CD4-positive, alpha-beta memory T cell (primary cell): ENCODE measurements at places on chromosomes 13 and 19.
A peak's percentile ranks its signal among the peaks of the same experiment; 100 is the strongest.

DNA sequence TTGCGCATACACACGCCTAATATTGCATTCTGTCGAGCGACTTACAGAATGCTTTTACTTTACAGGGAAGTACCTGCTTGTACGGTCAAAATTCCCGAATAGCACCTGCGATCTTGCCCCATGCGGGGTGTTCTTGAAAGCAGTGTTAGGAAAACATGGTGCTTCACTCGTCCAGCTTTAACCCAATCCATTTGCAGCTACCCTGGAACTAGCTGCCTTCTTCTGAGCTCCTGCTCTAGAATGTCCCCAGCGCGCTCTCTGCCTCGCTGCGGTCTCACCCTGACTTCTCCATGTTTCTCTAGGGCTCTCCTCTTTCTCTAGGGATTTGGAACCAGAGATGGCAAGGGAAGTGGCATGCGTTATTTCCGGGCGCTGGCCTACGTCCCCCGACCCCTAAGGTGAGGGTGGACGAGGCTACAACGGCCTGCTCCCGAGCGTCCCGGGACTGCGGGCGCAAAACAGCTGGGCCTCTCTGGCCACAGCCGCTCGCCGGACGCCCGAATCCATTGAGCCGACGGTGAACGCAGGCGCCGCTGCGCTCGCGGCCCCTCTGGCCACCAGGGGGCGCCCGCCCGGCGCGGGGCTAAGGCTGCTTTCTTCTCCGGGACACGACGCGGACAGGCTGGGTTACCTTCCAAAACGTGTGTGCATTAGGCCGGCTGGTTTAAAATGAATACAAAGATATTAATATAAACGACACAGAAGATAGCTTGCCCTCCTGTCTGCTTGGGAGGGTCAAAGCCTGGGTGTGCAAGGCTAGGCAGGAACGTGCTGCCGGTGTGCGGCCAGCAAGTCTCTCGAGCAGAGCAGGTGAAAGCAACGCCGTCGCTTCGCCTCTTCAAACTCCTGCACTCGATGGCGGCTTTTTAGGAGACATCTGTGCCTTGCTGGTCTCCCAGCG, 1.8 kb upstream of the SPRY2 start:
- peak overlapping the region; percentile 6 for H3K4me3 ChIP-seq
- peaks cover 21% of the 10 kb centered on the region for H3K27me3 ChIP-seq
- peaks cover 38% of the 10 kb centered on the region for H3K4me1 ChIP-seq
- peak; percentile 52 for DNase-seq
- H3K27ac ChIP-seq, result no peak overlapping the region

- DNase-seq, result no peak
- no peaks in the 10 kb centered on the region for H3K36me3 ChIP-seq
- no peak overlapping the region for H3K4me3 ChIP-seq
- no peaks in the 10 kb centered on the region for H3K27me3 ChIP-seq
Measured at GRCh38 chr19:50580970-50581634, 12.9 kb upstream of the LRRC4B start.

- H3K36me3 ChIP-seq, result no peaks in the 10 kb centered on the region
- H3K27me3 ChIP-seq, result peaks cover 4% of the 10 kb centered on the region
- H3K4me1 ChIP-seq, result no peaks in the 10 kb centered on the region
Measured at GRCh38 chr13:94765814-94766213, 53.5 kb upstream of the SOX21 start.

GRCh38 chr19:1782521-1782920, 29.2 kb downstream of the ONECUT3 start:
- no peak overlapping the region for H3K27ac ChIP-seq
- H3K27me3 ChIP-seq, result peaks cover 16% of the 10 kb centered on the region
- no peaks in the 10 kb centered on the region for H3K36me3 ChIP-seq
- no peak overlapping the region for H3K4me3 ChIP-seq
- no peak for DNase-seq
- H3K4me1 ChIP-seq, result no peaks in the 10 kb centered on the region

DNA sequence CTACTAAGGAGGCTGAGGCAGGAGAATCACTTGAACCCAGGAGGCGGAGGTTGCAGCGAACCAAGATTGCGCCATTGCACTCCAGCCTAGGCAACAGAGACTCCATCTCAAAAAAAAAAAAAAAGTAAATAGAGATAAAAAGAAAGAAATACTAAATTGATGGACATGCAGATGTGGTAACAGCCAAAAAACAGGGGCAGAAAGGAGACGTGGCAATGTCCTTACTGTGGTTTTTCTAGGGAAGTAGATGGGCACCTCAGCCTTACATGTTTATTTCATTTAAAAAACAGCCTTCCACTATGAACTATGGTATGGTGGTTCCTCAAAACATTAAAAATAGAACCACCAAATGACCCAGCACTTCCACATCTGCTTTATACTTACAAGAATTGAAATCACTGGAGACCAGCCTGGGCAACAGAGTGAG, 6.5 kb upstream of the EIF3G start:
- no peaks in the 10 kb centered on the region for H3K4me1 ChIP-seq
- peaks cover under 1% of the 10 kb centered on the region for H3K36me3 ChIP-seq
- no peaks in the 10 kb centered on the region for H3K27me3 ChIP-seq
- no peak overlapping the region for H3K4me3 ChIP-seq
- no peak overlapping the region for H3K27ac ChIP-seq
- no peak for DNase-seq

DNA sequence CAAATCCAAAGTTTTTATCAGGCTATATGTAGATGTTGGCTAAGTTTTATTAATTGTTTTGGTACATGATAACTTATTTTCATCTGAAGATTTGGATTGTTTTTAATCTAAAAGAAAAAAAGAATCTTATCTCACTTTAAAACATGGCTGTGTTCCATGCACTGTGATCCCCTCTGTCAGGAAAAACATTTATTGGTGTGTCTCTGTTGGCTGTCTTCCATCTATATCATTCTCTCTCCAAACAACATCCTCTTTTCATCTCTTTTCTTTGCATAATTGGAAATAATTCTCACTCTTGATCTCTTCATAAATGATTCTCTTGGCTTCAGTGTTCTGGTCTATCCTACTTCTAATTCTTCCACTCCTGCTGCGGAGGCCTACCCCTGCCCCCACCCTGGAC, 4.2 kb downstream of the NALCN start:
- no peaks in the 10 kb centered on the region for H3K36me3 ChIP-seq
- no peak overlapping the region for H3K4me3 ChIP-seq
- H3K27me3 ChIP-seq, result peaks cover 5% of the 10 kb centered on the region
- no peak overlapping the region for H3K27ac ChIP-seq
- no peak for DNase-seq

GRCh38 chr13:77994166-77994565, 75.5 kb upstream of the EDNRB start:
- DNase-seq, result no peak
- H3K27me3 ChIP-seq, result no peaks in the 10 kb centered on the region

- no peak overlapping the region for H3K27ac ChIP-seq
- DNase-seq, result no peak
- H3K27me3 ChIP-seq, result no peaks in the 10 kb centered on the region
Measured at GRCh38 chr13:63206461-63206860, 1790.8 kb upstream of the PCDH20 start.

DNA sequence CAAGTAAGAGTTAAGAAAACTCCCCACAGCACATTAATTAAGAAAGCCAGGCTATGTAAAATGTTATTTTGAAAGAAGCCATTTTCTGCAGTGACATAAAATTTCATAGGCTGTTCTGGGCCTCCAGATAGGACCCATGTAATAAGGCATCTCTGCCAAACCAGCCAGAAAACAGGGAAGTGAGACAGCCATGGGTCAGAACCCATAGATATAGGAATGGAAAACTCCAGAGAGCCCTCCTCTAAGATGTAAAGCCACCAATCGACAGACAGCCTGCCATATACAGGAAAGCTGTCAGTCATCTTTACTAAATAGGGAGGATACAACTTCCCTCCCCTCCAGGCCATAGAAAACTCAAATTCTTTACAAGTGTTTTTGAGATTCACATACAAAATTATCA, 493.3 kb downstream of the COG6 start:
- H3K4me3 ChIP-seq, result no peak overlapping the region
- H3K4me1 ChIP-seq, result peaks cover 44% of the 10 kb centered on the region
- H3K27ac ChIP-seq, result no peak overlapping the region

GRCh38 chr19:50486823-50487515, 10.3 kb upstream of the GARIN5A start:
- DNase-seq, result peak; percentile 26
- H3K27ac ChIP-seq, result no peak overlapping the region
- no peak overlapping the region for H3K4me3 ChIP-seq
- no peaks in the 10 kb centered on the region for H3K27me3 ChIP-seq

- no peak for DNase-seq
- no peak overlapping the region for H3K27ac ChIP-seq
- H3K36me3 ChIP-seq, result no peaks in the 10 kb centered on the region
- no peaks in the 10 kb centered on the region for H3K27me3 ChIP-seq
Measured at GRCh38 chr13:29943273-29943672, 92.9 kb upstream of the UBL3 start.

DNA sequence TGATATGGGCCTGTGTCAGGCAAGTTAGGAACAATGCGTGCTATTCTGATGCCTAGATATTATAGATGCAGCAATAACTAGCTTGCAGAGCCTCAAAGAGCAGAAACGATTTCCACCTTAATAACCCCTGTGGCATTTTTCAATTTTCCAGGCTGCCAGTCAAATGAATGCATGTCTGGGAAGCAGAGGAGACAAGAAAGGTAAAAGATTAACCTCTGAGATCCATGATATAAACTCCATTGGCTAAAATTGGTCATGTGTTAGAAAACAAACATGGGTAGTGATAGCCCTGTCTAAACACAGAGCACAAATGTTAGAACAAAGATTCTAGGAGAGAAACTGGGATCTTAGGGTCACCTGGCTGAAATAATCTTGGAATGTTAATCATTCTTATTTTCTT, 811.1 kb downstream of the DIAPH3 start:
- DNase-seq, result no peak
- H3K36me3 ChIP-seq, result no peaks in the 10 kb centered on the region
- H3K4me3 ChIP-seq, result no peak overlapping the region
- no peaks in the 10 kb centered on the region for H3K4me1 ChIP-seq
- H3K27ac ChIP-seq, result no peak overlapping the region

GRCh38 chr19:34366738-34367623, 2.0 kb downstream of the GPI start:
- no peaks in the 10 kb centered on the region for H3K27me3 ChIP-seq
- H3K4me3 ChIP-seq, result peak overlapping the region; percentile 76
- H3K36me3 ChIP-seq, result peaks cover 28% of the 10 kb centered on the region
- DNase-seq, result no peak
- H3K27ac ChIP-seq, result peak overlapping the region; percentile 62

DNA sequence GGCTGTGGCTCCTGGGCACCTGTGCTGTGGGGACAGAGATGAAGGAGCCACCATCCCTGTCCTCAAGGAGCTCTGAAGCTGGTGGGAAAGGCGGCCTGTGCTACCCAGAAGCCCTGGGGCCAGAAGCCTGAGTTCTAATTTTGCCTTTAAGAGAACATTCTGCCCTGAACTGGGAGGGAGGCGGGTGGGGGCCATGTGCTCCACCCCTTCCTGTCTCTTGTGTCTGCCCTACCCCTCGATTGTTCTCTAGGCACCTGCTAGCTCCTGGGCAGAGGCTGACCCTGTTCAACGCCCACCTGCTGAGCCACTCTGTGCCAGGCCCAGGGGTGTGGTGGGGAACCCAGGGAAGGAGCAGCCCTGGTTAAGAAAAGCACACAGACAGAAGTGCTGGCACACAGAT, 5.9 kb downstream of the TRAPPC6A start:
- H3K36me3 ChIP-seq, result no peaks in the 10 kb centered on the region
- no peaks in the 10 kb centered on the region for H3K27me3 ChIP-seq
- no peak overlapping the region for H3K4me3 ChIP-seq
- H3K4me1 ChIP-seq, result peaks cover 64% of the 10 kb centered on the region
- no peak for DNase-seq

- peaks cover 13% of the 10 kb centered on the region for H3K36me3 ChIP-seq
- no peak for DNase-seq
- H3K27ac ChIP-seq, result peak overlapping the region; percentile 93
- H3K27me3 ChIP-seq, result no peaks in the 10 kb centered on the region
- H3K4me1 ChIP-seq, result peaks cover 41% of the 10 kb centered on the region
- peak overlapping the region; percentile 76 for H3K4me3 ChIP-seq
Measured at GRCh38 chr19:42271045-42271419, 2.0 kb downstream of the CIC start.

DNA sequence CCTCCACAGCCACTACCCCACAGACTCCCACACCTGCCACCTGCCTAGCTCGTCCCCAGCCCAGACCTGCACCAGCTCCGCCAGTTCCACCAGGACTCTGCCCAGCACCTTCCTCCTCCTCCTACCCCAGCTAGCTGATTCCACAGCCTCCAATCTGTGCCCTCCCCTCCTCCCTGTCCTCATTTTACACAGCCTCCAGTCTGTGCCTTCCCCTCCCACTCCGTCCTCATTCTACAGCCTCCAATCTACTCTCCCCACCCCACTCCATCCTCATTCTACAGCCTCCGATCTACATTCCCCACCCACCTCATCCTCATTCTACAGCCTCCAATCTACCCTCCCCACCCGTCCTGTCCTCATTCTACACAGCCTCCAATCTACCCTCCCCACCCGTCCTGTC, 7.3 kb downstream of the MYDGF start:
- DNase-seq, result no peak
- H3K4me3 ChIP-seq, result no peak overlapping the region
- H3K36me3 ChIP-seq, result peaks cover 38% of the 10 kb centered on the region
- no peaks in the 10 kb centered on the region for H3K27me3 ChIP-seq
- H3K27ac ChIP-seq, result no peak overlapping the region
- no peaks in the 10 kb centered on the region for H3K4me1 ChIP-seq

- H3K27ac ChIP-seq, result no peak overlapping the region
- no peaks in the 10 kb centered on the region for H3K4me1 ChIP-seq
- no peaks in the 10 kb centered on the region for H3K27me3 ChIP-seq
- H3K36me3 ChIP-seq, result no peaks in the 10 kb centered on the region
Measured at GRCh38 chr13:106337096-106337850, 198.2 kb downstream of the EFNB2 start.

- peaks cover 16% of the 10 kb centered on the region for H3K4me1 ChIP-seq
- no peak overlapping the region for H3K27ac ChIP-seq
- H3K36me3 ChIP-seq, result no peaks in the 10 kb centered on the region
- H3K27me3 ChIP-seq, result no peaks in the 10 kb centered on the region
- no peak for DNase-seq
Measured at GRCh38 chr13:40179445-40180281, 486.8 kb downstream of the FOXO1 start.

GRCh38 chr19:8252922-8253589, 43.9 kb downstream of the CERS4 start:
- peak; percentile 80 for DNase-seq
- H3K36me3 ChIP-seq, result no peaks in the 10 kb centered on the region
- no peaks in the 10 kb centered on the region for H3K27me3 ChIP-seq
- peaks cover 7% of the 10 kb centered on the region for H3K4me1 ChIP-seq
- no peak overlapping the region for H3K4me3 ChIP-seq
- no peak overlapping the region for H3K27ac ChIP-seq
